SJCRH30 (cell line): ENCODE measurements at places on chromosomes 2 and 18. TPM values are rescaled to one million over a fixed set of nuclear protein-coding genes. Genes with fewer than 3 reads are reported as not detected.

RUFY4 gene
- total RNA-seq, result not detected in 2 replicates

MCFD2 gene
- 109 and 113 TPM in 2 replicates for total RNA-seq

ICOS gene
- total RNA-seq, result not detected in 2 replicates

AMER3 gene
- not detected in 2 replicates for total RNA-seq

DNA sequence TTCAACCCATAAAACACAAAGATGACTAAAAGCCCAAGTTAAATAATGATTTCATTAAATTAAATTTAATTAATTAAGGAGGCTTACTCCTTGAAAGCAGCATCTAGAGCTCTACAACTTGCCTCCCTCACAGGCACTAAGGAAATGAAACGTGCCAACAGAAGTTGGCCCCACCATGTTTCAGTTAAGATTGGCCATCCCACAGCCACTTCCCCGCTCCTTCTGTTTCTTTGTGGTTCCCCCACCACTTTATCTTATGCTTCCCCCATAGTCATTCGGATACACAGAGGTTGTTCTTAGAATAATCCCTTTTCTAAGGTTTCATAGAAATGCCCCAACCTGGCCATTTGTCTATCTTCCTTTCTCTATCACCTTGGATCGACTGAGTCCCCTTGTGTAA lies 101.6 kb upstream of the RIOK3 start:
- H3K36me3 ChIP-seq, result no peaks in the 10 kb centered on the region
- no peaks in the 10 kb centered on the region for H3K4me1 ChIP-seq
- no peak overlapping the region for H3K27ac ChIP-seq
- no peaks in the 10 kb centered on the region for H3K27me3 ChIP-seq
- no peak for DNase-seq
- H3K4me3 ChIP-seq, result no peak overlapping the region

GRCh38 chr2:214649440-214650205 lies 159.9 kb downstream of the BARD1 start:
- H3K4me3 ChIP-seq, result no peak overlapping the region
- DNase-seq, result no peak
- H3K27me3 ChIP-seq, result no peaks in the 10 kb centered on the region
- no peak overlapping the region for H3K27ac ChIP-seq

GRCh38 chr2:240519396-240520129 lies 38.2 kb downstream of the ANKMY1 start:
- no peaks in the 10 kb centered on the region for H3K4me1 ChIP-seq
- H3K27me3 ChIP-seq, result no peaks in the 10 kb centered on the region
- H3K36me3 ChIP-seq, result no peaks in the 10 kb centered on the region
- no peak overlapping the region for H3K4me3 ChIP-seq
- DNase-seq, result peak; percentile 41

- H3K27ac ChIP-seq, result peak overlapping the region; percentile 27
- H3K27me3 ChIP-seq, result no peaks in the 10 kb centered on the region
- H3K4me3 ChIP-seq, result no peak overlapping the region
- H3K4me1 ChIP-seq, result no peaks in the 10 kb centered on the region; the same call in 1 of the 2 replicates
These were observed 625.6 kb upstream of the CDH2 start for GRCh38 chr18:28802546-28802945.

GRCh38 chr2:222769446-222769845 lies 91.4 kb upstream of the ACSL3 start:
- no peaks in the 10 kb centered on the region for H3K36me3 ChIP-seq
- peaks cover 3% of the 10 kb centered on the region; the same call in 1 of the 2 replicates for H3K4me1 ChIP-seq
- H3K4me3 ChIP-seq, result no peak overlapping the region
- DNase-seq, result no peak
- no peaks in the 10 kb centered on the region for H3K27me3 ChIP-seq
- no peak overlapping the region for H3K27ac ChIP-seq

GRCh38 chr2:192498747-192499146 lies 304.0 kb upstream of the TMEFF2 start:
- no peaks in the 10 kb centered on the region for H3K4me1 ChIP-seq
- H3K4me3 ChIP-seq, result peak overlapping the region; percentile 6; the same call in 1 of the 2 replicates
- H3K36me3 ChIP-seq, result no peaks in the 10 kb centered on the region
- no peaks in the 10 kb centered on the region; the same call in none of the 2 replicates for H3K27me3 ChIP-seq

- H3K27me3 ChIP-seq, result peaks cover 3% of the 10 kb centered on the region; the same call in 1 of the 2 replicates
- no peak overlapping the region for H3K27ac ChIP-seq
- H3K4me1 ChIP-seq, result no peaks in the 10 kb centered on the region
- H3K36me3 ChIP-seq, result no peaks in the 10 kb centered on the region
- no peak overlapping the region for H3K4me3 ChIP-seq
These were observed 2.6 kb downstream of the IL1RL1 start for GRCh38 chr2:102313950-102314349.

DNA sequence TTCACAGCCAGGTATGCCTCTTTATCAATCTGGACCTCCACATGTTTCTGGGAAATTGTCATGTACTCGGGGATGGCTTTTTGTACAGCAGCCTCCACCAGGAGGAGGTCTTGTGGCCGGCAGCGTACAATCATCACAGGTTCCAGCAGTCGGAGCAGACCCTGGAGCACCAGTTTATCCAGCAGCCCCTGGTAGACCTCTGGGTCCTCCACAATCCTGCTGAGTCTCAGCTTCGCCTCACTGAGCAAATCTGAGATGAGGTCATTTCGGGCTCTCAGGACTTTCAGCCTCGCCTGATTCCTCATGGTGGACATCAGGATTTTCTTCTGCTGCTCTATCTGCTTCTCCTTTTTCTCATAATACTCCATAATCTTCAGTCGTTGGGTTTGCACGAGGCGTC lies 32.8 kb downstream of the TMEM247 start:
- no peak overlapping the region for H3K27ac ChIP-seq
- DNase-seq, result no peak
- H3K4me1 ChIP-seq, result no peaks in the 10 kb centered on the region
- no peaks in the 10 kb centered on the region for H3K27me3 ChIP-seq
- no peak overlapping the region for H3K4me3 ChIP-seq

GRCh38 chr2:29110916-29111535 lies 4.2 kb upstream of the CLIP4 start:
- no peak for DNase-seq
- no peaks in the 10 kb centered on the region for H3K36me3 ChIP-seq
- H3K4me1 ChIP-seq, result peaks cover 28% of the 10 kb centered on the region
- no peak overlapping the region for H3K27ac ChIP-seq
